ENCODE measurements at places on chromosomes 12 and 14. TPM values are rescaled to one million over a fixed set of nuclear protein-coding genes. Genes with fewer than 3 reads are reported as not detected.

DNA sequence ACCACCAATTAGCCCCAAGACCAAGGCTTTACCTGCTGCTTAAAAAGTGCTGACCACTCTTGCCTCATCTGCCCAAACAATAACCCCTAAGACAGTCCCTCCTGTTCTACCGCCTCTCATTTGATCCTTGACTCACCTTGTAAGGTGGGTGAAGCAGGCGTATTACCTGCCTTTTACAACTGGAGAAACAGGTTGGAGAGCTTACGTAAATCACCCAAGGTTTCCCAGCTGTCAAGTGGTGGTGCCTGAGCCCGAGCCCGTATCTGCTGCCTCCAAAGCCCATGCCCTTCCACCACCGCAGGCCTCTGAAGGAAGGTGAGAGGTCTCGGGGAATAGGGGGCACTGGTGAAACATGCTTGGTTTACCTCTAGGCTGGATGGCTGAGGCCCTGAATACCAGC is 36.6 kb downstream of the MAX start:
- DNase-seq: no peak

GRCh38 chr12:115223322-115223721 is 539.3 kb upstream of the TBX3 start:
- no peak for DNase-seq

The NIN gene
- 58.8 TPM for total RNA-seq

The GDF3 gene
- not detected for total RNA-seq

The CSAD gene
- total RNA-seq: 27.9 TPM

GRCh38 chr14:53596853-53597525 is 359.6 kb downstream of the BMP4 start:
- no peak for DNase-seq

DNA sequence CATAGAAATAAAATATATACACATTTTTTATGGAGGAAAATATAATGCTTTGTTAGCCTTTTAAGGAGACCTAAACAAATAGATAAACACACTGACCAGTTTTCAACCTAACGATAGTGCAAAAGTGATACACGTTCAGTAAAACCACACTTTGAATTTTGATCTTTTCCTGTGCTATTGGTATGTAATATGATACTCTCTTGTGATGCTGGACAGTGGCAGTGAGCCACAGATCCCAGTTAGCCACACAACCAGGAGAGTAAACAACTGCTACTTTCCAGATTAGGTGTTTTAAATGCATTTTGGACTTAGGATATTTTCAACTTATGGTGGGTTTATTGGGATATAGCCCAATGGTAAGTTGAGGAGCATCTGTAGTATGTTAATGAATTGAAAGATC is 243.1 kb downstream of the ERC1 start:
- DNase-seq: no peak

GRCh38 chr14:101118746-101119591 is 215.4 kb upstream of the RTL1 start:
- no peak for DNase-seq

- no peak for DNase-seq
Observed at GRCh38 chr14:77248666-77249065, 22.3 kb downstream of the NGB start.

GRCh38 chr14:49896966-49897365 is 4.1 kb downstream of the ARF6 start:
- no peak for DNase-seq

- DNase-seq: no peak
Observed at GRCh38 chr12:2642896-2643425, 151.8 kb upstream of the FKBP4 start.

GRCh38 chr12:57890191-57891115 is 43.9 kb upstream of the CTDSP2 start:
- no peak for DNase-seq

- DNase-seq: peak; percentile 78
Observed at GRCh38 chr12:104456417-104456949, at the start of gene CHST11. CHST11 (plus strand) TSS chr12:104456948.

The DEPDC4 gene
- total RNA-seq: 2.8 TPM

- DNase-seq: no peak
Observed at GRCh38 chr12:47821346-47821706, 1.6 kb upstream of the HDAC7 start.

GRCh38 chr12:78209846-78210505 is 379.3 kb downstream of the NAV3 start:
- peak; percentile 15 for DNase-seq

DNA sequence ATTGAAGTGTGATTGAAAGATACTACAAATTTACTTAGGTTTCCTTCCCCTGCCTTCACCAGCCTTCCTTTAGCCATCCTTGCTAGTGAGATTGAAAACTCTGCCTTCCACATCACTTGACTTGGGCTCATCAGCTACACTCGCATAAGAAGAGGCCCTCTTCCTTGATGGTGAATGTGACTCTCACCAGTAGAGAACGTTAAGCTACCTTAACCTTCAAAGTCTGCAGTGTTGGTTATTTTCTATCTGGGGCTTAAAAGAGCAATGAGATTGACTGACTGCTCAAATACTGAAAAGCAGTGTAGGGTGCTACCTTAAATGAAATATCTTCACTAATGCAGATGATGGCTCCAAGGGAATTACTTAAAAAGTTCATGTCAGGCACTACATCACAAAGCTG is 271.8 kb downstream of the EGLN3 start:
- DNase-seq: no peak

The LUM gene
- total RNA-seq: 57.6 TPM

All from cerebellum (tissue), 4 donors.